ENCODE measurements at places on chromosomes 7 and 10.

- DNase-seq, result no peak
These were observed 140.5 kb downstream of the PRKAG2 start for GRCh38 chr7:151736403-151736909.

DNA sequence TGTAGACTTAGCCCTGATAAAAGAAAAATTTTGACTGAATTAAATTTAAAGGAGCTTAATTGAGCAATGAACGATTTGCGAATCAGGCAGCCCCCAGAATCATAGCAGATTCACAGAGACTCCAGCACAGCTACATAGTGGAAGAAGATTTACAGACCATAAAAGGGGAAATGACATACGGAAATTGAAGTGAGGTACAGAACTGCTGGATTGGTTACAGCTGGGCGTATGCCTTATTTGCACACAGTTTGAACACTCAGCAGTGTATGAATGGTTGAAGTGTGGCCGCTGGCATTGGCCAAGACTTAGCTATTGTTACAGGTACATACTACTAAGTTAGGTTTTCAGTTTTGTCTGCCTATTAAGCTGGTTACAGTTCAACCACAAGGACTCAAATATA lies 433.5 kb upstream of the CELF2 start:
- no peak for DNase-seq

DNA sequence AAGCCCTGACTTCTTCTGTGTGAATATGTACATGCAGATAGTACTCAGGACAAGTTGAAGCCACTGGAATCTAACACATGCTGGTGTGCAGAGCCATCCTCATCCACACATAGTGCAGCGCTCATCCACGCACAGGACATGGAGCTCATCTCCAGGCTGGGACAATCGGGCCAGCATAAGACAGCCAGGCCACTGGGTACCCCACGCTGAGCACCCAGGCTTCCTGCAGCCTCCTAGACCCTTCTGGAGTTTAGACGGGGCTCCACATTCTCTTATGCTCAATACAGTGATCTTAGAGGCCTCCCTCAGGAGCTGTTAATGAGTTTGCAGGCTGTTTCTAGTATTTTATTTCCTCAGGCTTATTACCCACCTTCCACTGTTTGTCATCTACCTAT lies 238.9 kb downstream of the TNS3 start:
- DNase-seq, result no peak

GRCh38 chr10:119371704-119372663 lies 164.6 kb downstream of the GRK5 start:
- DNase-seq, result no peak

- no peak for DNase-seq
These were observed 54.1 kb upstream of the NPSR1 start for GRCh38 chr7:34603711-34604444.

GRCh38 chr7:68700414-68700813 lies 897.9 kb upstream of the AUTS2 start:
- no peak for DNase-seq

DNA sequence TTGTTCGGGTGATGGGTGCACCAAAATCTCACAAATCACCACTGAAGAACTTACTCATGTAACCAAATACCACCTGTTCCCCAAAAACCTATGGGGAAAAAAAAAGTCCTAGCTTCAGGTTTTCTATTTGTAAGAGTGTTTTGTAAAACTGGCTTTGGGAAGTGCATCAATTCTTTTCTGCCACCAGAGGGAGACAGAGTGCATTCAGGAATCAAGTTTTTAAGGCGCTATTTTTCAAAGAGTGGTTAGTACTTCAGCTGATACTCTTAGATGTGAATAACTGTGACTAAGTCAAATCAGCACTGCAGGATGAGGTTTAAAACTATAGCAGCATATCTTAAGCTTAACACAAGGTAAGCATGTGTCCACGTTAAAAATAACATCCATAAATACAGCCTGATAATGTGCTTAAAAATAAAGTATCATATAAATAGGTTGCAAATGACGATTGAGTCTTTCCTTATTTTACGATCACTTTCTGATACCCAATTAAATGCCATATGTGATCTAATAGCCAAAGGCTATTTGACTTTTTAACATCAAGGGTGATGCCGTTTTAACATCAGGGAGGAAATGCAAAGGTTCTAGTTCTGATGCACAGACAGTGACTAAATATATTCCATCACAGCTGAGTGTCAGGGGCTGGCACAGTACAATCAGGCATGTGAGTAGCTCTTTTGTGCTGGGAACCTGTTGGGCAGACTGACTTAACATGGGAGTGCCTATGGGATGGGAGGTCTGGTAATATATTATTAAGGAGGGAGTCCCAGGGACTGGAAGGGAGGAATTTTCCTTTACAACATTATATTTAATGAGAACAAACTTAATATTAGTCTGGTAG lies 10.6 kb upstream of the LYZL2 start:
- DNase-seq, result no peak

DNA sequence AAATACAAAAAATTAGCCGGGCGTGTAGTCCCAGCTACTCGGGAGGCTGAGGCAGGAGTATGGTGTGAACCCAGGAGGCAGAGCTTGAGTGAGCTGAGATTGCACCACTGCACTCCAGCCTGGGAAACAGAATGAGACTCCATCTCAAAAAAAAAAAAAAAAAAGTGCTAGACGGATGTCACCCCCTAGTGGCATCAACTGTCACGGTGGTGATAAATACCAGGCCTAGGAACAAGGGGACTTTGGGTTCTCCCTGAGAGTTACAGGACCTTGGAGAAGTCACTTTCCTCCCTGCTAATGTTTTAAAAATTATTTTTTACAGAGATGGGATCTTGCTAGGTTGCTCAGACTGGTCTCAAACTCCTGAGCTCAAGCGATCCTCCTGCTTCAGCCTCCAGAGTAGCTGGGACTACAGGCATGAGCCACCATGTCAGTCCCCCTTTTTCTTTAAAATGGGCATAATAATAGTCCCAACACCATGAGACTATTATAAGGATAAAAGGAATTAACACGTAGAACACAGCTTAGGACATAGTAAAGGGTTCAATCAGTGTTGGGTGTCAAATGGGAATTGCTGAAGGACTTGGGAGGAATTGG lies 2.6 kb upstream of the TMEM130 start:
- DNase-seq, result no peak

DNA sequence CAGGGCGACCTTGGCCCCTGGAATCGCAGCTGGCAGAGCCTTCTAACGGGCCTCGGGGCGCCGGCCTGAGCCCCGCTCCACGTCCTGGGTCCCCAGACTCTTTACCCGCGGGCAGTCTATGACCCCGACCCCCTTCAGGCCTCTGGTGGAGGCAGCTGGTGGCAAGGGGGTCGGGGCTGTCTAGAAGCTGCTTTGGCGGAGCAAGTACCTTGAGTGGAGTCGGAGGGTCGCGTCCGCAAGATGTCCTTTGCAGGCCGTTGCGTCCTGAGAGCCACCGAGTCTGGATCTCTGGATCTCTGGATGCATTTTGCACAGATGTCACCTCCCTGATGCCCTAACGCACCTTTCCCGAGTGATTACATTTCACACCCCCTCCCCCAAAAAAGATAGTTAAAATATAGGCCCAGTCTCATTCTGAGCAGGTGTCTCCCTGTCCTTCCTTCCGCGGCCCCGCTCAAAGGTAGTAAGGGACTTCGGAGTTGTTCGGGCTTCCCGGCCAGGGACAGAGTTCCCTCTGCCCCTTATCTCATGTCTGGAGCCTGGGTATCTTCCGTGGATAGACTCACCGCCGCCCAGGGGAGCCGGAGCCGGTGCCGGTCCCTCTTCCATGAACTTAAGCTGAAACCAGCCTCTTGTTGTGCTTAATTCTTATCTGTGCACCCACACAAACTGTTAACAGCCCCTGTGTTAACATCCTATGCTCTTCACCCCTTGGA lies 457 bp downstream of the ACADSB start:
- no peak for DNase-seq

DNA sequence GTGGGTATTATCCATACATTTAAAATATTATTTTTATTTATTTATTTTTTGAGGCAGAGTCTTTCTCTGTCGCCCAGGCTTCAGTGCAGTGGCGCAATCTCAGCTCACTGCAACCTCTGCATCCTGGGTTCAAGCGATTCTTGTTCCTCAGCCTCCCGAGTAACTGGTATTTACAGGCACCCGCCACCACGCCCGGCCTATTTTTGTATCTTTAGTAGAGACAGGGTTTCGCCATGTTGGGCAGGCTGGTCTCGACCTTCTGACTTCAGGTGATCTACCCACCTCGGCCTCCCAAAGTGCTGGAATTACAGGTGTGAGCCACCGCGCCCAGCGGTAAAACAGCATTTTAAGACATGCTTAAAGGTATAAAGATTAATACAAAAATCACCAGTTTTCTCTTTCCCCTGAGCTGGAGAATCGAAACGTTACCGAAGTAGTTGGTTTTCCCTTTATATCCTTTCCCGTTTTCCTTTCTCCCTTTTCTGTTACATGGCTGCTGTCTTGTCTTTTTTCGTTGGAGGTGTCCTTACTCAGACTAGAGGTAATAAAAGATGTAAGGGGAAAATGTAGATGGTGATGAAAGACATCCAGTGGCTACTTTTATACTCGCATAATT lies 1.7 kb downstream of the ARL5B start:
- DNase-seq, result no peak

DNA sequence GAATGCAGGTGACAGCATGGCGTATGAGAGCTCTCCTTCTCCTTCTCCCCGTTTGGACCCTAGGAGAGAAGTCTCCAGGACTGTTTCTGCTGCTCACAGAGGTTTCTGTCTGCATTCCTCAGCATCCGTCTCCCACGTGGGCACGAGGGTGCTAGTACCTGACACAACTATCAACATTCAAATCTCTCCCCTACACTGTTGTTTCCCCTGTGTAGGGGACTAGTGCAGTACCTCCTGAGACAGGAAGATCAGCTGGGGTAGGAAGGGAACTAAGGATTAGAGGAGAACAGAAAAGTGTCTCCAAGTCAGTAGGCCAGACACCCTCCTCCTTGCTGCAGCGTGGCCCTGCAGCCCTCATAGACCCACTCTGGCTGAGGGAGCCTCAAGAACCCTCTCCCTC lies 29.0 kb downstream of the STOX1 start:
- DNase-seq, result no peak

- no peak for DNase-seq
These were observed 1.3 kb upstream of the TM9SF3 start for GRCh38 chr10:96588060-96588554.
